Chondrocyte (in vitro differentiated cells): ENCODE measurements at places on chromosomes 7 and 10. TPM values are rescaled to one million over a fixed set of nuclear protein-coding genes. Genes with fewer than 3 reads are reported as not detected.
A peak's percentile ranks its signal among the peaks of the same experiment; 100 is the strongest.

- no peaks in the 10 kb centered on the region for H3K36me3 ChIP-seq
- H3K27me3 ChIP-seq, result no peaks in the 10 kb centered on the region
- H3K4me1 ChIP-seq, result peaks cover 21% of the 10 kb centered on the region
- H3K27ac ChIP-seq, result peak overlapping the region; percentile 38
Measured at GRCh38 chr7:102063690-102064180, 222.9 kb upstream of the SH2B2 start.

GRCh38 chr10:13844651-13845050 lies 257.9 kb downstream of the PRPF18 start:
- H3K27me3 ChIP-seq, result no peaks in the 10 kb centered on the region
- H3K4me1 ChIP-seq, result peaks cover 56% of the 10 kb centered on the region
- H3K4me3 ChIP-seq, result no peak overlapping the region
- peak overlapping the region; percentile 72 for H3K27ac ChIP-seq
- DNase-seq, result no peak
- H3K36me3 ChIP-seq, result peaks cover 20% of the 10 kb centered on the region

- H3K36me3 ChIP-seq, result peaks cover 3% of the 10 kb centered on the region
- H3K4me1 ChIP-seq, result peaks cover 82% of the 10 kb centered on the region
- H3K4me3 ChIP-seq, result no peak overlapping the region
- H3K27ac ChIP-seq, result peak overlapping the region; percentile 93
- H3K27me3 ChIP-seq, result no peaks in the 10 kb centered on the region
Measured at GRCh38 chr10:13839430-13839990, 252.7 kb downstream of the PRPF18 start.

Gene SRGN
- total RNA-seq, result 10.3 to 16.1 TPM (median 16.0 TPM) in 3 replicates

GRCh38 chr10:72637398-72637857 lies 11.5 kb upstream of the MICU1 start:
- H3K4me3 ChIP-seq, result no peak overlapping the region
- H3K4me1 ChIP-seq, result peaks cover 4% of the 10 kb centered on the region
- no peaks in the 10 kb centered on the region for H3K27me3 ChIP-seq
- H3K27ac ChIP-seq, result no peak overlapping the region
- no peak for DNase-seq
- H3K36me3 ChIP-seq, result no peaks in the 10 kb centered on the region

DNA sequence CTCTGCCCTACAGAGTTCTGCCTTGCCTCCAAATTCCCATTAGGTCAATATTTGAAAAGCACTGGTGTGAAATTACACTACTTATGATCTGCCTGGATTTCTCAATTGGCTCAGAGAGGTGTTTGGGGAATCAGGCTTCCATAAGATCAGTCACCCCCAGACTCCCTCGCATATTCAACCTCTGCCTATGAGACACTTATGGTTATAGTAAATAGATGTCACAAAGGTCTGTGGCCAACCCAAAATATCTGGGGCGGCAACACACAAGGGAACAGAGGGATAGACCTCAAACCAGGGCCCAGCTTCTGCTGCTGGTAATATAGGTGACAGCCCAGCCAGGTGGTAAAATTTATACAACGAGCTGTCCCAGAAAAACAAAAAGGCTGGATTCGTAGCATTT lies 376.7 kb upstream of the ZMIZ1 start:
- DNase-seq, result no peak
- no peak overlapping the region for H3K4me3 ChIP-seq
- H3K36me3 ChIP-seq, result no peaks in the 10 kb centered on the region
- H3K27ac ChIP-seq, result no peak overlapping the region
- H3K27me3 ChIP-seq, result no peaks in the 10 kb centered on the region
